ENCODE measurements at places on chromosomes 12 and 14.

- no peak for DNase-seq
Observed at GRCh38 chr12:2360630-2361170, 307.9 kb downstream of the CACNA1C start.

DNA sequence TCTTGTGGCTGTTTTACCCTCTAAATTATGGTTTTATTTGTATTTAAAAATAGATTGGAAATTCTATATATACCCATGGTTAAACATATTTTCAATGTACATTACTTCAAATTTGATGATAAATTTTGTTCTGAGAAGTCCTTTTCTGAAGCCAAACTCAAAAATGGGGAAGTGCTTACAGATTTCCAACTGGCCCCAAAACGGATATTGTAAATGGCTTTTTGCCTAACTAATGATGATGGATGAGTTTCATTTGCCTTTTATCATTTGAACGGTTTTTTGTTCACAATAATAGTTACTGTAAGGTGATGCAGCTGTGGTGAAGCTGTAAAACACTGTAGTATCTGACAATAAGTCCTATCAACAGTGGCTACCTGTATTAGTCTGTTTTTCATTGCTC is 136.9 kb downstream of the FUT8 start:
- DNase-seq: no peak

DNA sequence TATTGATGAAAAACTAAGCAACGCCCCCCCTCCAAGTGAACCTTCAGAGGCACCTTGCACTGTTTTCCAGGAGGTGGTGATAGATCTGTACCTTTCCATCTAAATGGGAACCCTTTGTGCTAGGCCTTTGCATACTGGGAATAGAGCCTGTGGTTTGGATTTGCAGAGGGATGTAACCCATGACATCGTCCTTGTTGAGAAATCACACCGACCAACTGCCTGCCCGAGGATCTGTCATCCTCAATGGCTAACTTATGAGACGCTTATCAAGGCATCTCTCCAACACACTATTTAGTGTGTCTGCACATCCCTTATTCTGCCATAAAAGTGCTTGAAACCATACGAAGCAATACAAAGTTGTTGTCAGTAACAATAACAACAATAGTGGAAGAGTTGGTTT is 22.9 kb downstream of the NTN4 start:
- DNase-seq: no peak

DNA sequence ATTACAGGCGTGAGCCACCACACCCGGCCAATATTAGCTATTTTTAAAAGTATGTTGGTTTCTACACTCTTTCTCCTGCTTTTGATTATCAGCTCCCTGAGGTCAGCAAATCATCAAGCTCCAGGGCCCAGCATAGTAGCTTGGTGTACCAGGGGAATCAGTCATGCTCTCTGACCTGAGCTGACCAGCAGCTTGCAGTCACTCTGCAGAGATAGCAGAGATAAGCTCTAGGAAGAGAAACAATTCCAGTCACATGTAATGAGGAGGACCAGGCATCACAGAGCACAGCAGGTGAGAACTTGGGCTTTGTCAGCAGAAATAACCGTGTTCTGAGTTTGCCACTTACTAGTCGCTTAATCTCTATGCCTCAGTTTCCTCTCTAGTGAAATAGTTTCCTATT is 8.5 kb downstream of the PLEKHD1 start:
- DNase-seq: no peak

- DNase-seq: no peak
Observed at GRCh38 chr12:117878605-117879004, 90.2 kb downstream of the KSR2 start.

DNA sequence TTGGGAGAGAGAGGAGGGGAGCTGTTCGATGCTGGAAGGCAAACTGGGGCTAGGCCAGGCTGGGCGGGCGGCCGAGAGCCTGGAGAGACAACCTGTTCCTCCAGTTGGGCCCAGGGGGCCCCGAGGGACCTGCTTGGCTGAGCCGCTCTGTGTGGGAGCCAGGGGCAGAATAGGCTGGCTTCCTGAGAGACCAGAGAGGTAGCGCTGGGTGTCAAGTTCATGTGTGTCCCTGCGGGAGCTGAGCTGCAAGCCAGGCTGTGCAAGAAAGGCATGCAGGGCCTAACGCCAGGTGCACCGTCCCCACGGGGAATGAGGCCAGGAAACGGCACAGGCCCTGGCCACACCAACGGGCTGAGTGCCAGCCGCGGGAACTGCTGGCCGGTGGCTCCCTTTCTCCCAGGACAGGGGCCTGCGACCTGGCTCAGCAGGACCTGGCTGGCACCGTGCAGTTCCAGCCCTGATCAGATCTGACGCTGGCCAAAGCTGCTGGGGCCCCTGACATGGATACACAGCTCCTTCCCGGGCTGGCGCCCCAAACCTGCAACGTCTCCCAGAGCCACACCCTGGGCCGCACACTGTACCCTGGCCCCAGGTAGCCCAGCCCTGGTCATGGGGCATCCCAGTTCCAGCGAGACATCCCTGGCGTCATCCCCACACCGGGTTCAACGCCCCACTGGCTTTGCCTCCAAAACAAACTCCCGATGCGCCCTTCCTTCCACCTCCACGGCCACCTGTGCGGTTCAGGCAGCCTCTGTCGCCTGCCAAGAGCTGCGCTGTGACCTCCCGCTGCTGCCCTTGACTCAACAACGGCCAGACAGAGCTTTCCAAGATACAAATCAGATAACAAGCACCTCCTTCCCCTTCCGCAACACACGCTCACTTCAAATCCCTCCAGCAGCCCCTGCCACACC is 65.0 kb downstream of the RFLNA start:
- no peak for DNase-seq

DNA sequence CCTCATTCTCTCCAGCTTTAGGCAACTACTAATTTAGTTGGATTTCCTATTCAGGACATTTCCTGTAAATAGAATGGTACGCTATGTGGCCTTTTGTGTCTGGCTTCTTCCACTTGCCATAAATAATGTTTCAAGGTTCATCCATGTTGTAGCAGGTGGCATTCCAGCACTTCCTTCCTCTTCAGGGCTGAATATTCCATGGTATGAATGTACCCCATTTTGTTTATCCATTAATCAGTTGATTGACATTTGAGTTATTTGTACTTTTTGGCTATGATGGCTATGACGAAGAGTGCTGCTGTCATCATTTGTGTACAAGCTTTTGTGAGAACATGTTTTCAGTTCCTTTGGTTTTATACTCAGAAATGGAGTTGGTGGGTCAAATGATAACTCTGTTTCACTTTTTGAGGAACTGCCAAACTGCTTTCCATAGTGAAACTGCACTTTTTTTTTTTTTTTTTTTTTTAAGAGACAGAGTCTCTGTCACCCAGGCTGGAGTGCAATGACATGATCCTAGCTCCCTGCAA is 6.5 kb upstream of the CDK2AP1 start:
- no peak for DNase-seq

DNA sequence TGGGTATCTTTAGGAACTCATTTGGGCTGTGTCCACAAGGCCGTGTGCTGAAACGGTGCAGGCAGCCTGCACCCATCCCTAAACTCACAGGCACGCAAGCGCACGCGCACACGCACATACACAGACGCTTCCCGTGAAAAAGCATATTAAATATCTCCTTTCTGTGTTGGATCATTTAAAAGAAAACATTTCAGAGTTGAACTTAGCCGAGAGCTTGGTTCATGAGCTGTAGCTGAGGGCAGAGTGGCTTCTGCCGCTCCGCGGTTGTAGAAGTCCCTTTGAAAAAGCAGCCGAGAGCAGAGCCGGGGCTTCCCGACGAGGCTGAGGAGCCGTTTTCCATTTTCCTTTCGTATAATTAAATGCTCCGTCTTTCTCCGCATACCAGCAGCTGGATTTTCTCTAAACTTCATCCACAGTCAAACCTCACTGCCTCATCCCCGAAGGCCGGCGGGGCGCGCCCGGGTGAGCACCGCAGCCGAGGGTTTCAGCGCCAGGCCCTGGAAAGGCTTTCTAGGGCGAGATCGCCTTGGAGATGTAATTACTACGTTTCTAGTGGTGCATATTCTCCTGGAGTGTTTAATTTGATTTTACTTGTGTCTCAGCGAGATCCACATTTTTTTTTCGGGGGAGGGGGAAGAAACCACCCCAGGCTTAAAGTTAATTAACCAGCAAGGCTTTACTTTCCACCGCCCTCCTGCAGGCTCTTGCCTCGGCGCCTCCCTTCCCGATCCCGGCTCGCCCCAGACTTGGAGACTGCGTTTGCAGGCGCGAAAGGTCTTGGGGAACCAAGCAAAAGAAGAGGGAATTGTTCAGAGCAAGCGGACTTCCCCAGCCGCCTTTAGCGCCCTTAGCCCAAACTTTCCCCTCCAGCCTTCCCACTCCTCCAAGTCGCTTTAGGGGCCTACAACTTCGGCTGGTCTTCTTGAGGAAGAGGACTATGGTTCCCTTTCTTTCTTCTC is 3.0 kb upstream of the HOXC13 start:
- no peak for DNase-seq

DNA sequence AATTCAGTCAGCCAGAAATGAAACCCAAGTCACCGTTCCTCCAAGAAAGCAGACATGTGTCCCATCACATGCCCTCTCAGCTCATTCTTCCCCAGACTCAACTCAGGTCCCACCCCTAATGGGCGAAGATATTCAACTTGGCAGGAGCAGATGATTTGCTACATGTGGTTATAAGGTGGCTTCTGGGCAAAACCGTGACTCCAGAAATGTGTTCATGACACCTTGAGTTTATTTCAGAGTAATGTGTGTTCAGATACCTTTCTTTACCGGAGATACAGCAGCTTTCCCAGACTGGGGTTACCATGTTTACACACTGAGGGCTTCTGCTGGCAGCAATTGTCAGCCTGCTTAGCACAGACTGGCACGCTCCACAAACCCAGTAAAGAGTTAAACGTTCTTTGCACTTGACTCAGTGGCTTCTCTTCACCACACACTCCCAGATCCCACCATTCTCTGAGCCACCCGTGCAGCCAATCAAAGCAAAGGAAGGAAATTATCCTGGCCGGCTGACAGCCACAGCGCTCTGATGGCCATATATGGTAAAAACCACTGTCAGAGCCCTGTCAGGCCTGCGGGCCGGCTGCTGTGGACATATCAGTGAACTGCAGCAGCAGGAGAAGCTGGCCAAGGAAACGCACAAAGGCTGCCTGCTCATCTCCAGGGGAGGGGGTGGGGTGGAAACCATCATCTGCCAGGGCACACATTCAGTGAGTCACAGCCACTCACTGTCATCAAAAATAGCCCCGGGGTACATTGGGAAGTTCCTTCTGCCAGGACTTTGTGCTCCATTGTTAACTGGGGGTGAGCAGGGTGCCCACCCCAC is 39.9 kb downstream of the CORO1C start:
- peak; percentile 77 for DNase-seq

DNA sequence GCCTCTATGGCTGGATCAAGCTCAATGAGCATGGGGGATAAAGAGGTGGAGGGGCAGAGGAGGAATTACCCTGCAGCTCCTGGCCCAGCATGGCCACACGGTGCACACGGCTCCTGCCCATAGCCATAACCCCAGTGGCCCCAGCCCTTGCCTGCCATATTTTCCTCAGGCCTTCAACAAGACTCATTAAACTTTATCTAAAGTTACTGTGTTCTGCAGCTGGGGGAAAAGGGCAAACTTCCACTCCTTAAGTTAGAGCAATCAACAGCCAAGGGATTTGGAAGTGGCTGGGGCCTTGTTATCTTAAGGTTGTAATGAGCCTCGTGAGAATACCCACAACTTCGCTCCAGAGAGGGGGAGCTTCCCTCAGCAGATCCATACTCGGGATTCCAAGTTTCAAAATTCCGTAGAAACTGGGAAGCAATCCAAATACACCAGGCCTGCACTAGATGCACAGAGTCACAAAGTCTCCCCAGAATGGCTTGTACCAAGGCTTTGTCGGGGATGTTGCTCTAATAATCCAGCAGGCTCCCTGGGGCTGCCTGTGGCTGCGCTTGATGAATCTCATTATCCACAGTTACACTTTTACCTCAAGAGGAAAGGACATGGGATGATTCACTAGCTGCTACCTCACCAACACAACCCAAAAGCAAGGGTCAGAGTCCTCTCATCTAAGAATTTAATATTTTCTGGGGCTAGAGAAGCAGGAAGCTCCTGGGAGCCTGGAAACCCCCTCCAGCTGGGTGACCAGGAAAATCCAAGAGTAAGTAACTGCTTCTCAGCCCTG is 13.0 kb upstream of the OR6J1 start:
- no peak for DNase-seq

DNA sequence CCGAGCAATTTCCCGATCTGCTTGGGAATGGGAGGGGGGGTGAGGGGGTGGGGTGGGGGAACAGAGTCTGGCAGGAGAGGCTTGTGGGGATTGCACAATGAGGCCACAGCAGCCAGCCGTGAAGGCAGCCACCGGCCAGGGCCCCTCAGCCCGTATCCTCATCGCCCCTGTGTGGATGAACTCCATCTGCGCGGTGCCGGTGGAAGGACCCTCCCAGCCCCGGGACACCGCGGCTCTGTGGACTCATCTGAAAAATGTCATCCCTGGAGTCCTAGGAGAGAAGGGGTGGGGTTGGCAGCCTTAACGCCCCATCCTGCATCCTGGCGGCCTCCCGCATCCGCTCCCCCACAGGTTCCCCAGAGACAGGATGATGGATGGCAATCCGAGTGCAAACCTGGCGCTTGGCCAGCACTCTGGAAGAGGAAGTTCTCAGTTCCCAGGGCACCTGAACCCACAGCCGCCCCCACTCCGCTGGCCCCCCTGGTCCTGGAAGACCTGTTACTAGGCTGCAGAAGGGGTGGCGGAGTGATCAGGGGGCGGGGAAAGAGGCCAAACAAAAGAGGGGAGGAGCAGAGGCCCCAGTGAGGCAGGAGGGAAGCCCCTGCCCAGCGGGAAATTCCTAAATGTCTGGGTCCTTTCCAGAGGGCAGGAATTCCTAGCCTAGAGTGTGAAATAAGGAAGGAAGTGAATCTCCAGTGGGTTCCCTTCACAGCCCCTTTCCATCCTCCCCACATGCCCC is 1.2 kb upstream of the TNFAIP2 start:
- no peak for DNase-seq

- no peak for DNase-seq
Observed at GRCh38 chr12:120500581-120500980, 4.7 kb downstream of the DYNLL1 start.

- DNase-seq: no peak
Observed at GRCh38 chr12:80045594-80045993, 53.7 kb upstream of the OTOGL start.

DNA sequence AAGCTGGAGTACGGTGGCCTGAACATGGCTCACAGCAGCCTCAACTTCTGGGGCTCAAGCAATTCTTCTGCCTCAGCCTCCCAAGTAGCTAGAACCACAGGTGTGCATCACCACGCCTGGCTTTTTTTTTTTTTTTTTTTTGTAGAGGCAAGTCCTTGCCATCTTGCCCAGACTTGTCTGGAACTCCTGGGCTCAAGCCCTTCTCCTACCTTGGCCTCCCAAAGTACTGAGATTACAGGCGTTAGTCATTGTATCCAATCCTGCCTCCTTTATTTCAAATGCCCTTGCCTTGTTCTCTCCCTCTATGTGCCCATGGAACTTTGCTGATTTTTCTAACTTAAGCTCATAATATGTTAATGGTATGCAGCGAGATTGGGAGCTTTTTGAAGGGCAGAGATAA is 49.2 kb upstream of the PRICKLE1 start:
- DNase-seq: no peak
